ENCODE measurements at places on chromosomes 16 and 17. TPM values are rescaled to one million over a fixed set of nuclear protein-coding genes. Genes with fewer than 3 reads are reported as not detected.
A peak's percentile ranks its signal among the peaks of the same experiment; 100 is the strongest.

DNA sequence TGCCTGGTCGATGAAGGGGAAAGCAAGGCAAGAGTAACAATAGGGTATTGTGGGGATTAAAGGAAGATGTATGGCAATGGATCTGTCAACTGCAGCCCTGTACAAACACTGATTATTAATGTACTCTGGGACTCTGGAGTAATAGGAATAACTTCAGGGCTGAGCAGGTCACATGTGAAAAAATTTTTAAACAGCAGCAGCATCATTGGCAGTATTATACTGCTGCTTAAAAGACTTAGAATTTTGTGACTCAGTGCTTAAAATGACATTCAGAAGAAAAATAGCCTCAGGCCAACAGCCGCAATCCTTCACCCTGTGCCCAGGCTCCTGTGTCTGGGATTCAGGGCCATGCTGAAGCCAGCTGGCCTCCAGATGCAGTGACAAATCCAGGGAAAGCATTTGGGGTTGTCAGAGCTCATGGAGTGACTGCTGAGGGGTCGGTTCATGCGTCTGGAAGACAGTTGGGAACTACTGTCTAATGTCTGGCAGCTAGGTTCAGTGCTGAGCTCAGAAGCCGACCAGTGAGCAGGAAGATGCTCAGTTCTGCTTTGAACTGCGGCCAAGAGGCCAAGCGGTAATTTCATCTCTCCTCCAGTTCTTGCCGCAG lies 22.2 kb downstream of the TEX2 start:
- H3K27ac ChIP-seq: peak overlapping the region; percentile 62
- H3K4me3 ChIP-seq: no peak overlapping the region
- DNase-seq: no peak
- H3K27me3 ChIP-seq: no peaks in the 10 kb centered on the region

DNA sequence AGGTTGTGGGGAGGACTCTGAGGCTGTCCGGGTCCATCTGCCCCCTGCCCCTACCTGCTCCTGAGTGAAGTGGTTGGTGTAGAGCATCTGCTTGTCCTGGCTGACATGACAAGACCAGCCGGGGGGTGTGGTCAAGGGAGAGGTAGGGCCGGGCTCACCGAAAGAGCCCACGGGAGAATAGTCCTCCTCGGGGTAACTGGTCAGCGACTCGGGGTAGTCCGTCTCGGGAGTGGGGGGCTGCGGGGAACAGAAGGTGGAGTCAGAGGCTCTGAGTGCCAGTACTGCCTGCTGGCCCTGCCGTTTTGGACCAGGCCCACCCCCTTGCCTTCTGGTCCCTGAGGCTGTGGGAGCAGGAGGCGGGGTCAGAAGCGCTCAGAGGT lies 27.8 kb downstream of the ARHGAP27 start:
- no peak overlapping the region for H3K27ac ChIP-seq
- DNase-seq: no peak
- no peak overlapping the region for H3K4me3 ChIP-seq
- peaks cover 14% of the 10 kb centered on the region for H3K36me3 ChIP-seq
- no peaks in the 10 kb centered on the region for H3K27me3 ChIP-seq

Gene TUBB3
- 14.5 TPM for total RNA-seq

Gene GRAPL
- total RNA-seq: not detected

Gene TBC1D3I
- not detected for total RNA-seq

Gene RPRML
- not detected for total RNA-seq

Gene SPATA20
- 1,214 TPM for total RNA-seq
